ENCODE measurements at places on chromosomes 13 and 19.

DNA sequence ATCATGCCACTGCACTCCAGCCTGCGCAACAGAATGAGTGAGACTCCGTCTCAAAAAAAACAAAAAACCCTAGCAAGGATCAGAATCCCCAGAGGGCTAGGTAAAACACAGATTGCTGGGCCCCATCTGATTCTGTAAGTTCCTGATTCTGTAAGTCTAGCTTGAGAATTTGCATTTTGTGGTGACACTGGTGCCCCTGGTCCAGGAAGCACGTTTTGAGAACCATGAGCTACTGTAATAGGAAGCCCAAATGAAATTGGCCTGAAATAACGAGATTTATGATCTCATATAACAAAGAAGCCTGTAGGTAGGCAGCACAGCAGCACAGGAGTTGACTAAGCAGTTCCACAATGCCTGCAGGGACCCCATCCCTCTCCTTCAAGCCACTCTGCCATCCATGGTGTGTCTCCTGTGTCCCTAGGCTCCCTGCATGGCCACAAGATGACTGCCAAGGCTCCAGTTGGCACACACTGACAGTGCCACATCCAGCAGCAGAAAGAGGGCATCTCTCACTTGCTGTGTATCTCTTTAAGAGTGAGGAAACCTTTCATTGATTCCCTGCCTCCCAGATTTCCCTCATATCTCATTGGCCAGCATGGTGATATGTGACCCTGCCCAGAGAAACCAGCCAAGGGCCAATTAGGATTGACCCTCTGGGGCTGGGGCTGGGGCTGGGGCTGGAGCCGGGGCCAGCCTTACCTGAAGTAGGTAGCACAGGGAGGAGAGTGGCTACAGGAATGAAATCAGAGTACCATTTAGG lies 21.7 kb downstream of the SIPA1L3 start:
- DNase-seq = no peak

- no peak for DNase-seq
Measured at GRCh38 chr13:48573213-48574007, 40.5 kb upstream of the RCBTB2 start.

DNA sequence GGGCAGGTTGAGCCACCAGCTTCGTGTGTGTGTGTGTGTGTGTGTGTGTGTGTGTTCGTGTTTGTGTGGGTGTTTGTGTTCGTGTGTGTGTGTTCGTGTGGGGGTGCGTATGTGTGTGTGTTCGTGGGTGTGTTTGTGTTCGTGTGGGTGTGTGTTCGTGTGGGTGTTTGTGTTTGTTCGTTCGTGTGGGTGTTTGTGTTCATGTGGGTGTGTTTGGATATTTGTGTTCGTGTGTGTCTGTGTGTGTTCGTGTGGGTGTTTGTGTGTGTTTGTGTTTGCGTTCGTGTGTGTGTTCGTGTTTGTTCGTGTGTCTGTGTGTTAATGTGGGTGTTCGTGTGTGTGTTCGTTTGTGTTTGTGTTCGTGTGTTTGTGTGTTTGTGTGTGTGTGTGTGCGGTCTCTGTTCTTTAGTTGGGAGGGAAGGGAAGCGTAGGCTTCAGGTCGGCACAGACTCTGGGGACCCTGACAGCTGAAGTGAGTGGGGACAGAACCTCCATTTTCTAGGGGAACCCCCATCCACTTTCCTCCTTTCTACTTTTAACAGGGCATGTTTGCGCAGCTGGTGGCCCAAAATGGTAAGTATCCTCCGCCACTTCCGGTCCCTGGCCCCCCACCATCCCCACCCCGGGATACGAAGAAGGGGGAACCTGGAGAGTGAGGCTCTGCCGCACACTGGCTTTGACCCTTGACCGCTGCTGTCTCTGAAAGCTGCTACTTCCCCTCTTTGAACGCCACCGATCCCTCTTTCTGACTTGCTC lies 1.6 kb downstream of the TNFSF9 start:
- DNase-seq = no peak

DNA sequence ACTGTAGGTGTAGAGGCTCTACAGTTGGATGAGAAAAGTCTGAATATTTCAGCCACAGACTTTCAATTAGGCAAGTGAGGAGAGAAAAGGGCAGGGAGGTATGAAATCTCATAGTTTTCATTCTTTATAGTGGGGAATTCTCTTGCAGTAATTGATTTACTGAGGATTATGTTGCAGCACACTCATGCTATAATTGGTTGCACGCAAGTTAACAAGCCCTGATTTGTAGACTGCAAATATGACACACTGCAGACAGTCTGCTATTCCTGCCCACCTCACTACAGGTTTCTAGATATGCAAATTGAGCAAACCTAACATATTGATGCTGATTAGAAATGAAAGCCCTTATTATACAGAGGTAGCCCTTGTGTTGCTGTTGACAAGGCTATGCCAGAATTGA lies 139.4 kb downstream of the LHFPL6 start:
- no peak for DNase-seq

GRCh38 chr19:13856497-13856896 lies 20.4 kb upstream of the NANOS3 start:
- DNase-seq = no peak

- no peak for DNase-seq
Measured at GRCh38 chr19:3129112-3129511, 6.7 kb upstream of the GNA15 start.

GRCh38 chr13:75607447-75607846 lies 28.7 kb upstream of the LMO7 start:
- DNase-seq = no peak

DNA sequence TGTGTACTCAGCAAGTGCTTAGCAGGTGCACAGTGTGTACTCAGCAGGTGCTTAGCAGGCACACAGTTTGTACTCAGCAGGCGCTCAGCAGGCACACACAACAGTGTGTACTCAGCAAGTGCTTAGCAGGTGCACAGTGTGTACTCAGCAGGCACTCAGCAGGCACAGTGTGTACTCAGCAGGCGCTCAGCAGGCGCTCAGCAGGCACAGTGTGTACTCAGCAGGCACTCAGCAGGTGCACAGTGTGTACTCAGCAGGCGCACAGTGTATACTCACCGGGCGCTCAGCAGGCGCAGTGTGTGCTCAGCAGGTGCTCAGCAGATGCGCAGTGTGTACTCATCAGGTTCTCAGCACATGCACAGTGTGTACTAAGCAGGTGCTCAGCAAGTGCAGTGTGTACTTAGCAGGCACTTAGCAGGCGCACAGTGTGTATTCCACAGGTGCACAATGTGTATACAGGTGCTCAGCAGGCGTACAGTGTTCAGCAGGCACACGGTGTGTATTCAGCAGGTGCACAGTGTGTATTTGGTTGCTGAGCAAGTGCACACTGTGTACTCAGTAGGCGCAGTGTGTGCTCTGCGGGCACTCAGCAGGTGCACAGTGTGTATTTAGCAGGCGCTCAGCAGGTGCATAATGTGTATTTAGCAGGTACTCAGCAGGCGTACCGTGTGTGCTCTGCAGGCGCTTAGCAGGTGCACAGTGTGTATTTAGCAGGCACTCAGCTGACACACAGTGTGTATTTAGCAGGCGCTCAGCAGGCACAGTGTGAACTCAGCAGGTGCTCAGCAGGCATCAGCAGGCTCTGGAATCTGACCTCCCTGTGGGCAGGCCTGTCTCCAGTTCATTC lies 15.1 kb downstream of the CRTC1 start:
- no peak for DNase-seq

GRCh38 chr13:50747737-50748350 lies 95.6 kb downstream of the DLEU7 start:
- DNase-seq = no peak

GRCh38 chr19:2533686-2534422 lies 57.9 kb downstream of the GADD45B start:
- no peak for DNase-seq

GRCh38 chr13:39597838-39598237 lies 5.2 kb downstream of the LHFPL6 start:
- no peak for DNase-seq

- DNase-seq = no peak
Measured at GRCh38 chr13:78680115-78680561, 21.2 kb upstream of the OBI1 start.

DNA sequence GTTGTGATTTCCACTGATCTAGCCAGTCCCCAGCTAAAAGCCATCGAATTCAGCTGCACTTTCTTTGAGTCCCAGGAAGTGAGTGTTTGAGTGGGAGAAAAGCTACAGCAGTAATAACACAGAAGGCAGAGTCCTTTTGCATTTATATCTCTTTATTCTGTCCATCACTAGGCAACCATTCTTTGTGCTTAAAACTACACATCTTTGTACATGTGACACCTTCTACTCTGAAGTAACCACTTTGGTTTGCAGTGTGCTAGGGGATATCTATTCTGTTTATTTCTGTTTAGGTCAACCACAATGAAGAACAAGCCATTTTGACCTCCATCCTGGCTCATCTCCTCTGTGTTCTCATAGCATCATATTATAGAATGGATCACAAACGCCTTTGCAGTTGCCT lies 226.0 kb upstream of the SERP2 start:
- no peak for DNase-seq

DNA sequence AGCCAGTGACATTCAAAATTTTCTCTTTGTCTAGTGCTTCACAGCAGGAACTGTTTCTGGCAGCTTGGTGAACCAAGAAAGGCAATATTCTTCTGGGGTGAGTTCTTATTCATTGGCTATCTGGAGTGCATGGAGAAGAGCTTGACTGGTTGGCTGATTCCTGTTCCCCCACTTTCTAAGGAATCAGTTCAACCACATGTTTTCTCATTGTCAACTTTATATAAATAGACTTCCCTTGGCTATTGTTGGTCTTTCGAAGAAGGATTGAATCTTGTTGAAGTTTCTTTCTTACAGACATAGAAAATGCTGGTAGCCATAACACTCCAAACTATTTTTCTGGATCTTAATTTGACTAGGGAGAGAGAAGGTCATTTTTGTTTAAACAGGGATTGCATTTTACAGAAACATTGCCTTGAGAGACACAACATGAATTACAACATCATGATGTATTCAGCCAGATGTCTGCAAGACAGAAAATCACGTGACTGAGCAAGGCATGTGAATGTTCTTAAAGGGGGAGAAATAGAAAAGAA lies 85.2 kb downstream of the EDNRB start:
- DNase-seq = no peak

DNA sequence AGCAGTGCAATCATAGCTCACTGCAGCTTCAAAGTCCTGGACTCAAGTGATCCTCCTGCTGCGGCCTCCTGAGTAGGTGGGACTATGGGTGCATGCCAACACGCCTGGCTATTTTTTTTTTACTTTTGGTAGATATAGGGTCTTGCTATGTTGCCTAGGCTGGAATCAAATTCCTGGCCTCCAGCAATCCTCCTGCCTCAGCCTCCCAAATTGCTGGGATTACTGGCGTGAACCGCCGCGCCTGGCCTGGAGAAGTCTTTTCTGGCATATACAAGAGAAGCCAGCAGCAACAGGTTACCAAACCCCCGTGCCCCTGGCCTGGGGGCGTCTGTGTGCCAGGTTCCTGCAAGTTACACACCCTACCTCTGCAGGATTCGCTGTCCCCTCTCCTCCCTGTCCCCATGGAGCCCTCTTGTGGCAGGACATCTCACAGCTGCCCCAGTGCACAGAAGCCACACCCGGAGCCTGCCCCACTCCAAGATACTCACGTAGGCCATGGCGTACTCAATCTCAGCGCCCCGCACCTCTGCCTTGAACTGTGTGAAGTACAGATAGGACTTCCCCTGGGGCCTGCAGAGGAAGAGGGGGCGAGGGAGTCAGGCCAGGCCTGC lies 9.9 kb downstream of the MYDGF start:
- DNase-seq = no peak

- no peak for DNase-seq
Measured at GRCh38 chr19:35693422-35693821, 10.9 kb upstream of the ZBTB32 start.

DNA sequence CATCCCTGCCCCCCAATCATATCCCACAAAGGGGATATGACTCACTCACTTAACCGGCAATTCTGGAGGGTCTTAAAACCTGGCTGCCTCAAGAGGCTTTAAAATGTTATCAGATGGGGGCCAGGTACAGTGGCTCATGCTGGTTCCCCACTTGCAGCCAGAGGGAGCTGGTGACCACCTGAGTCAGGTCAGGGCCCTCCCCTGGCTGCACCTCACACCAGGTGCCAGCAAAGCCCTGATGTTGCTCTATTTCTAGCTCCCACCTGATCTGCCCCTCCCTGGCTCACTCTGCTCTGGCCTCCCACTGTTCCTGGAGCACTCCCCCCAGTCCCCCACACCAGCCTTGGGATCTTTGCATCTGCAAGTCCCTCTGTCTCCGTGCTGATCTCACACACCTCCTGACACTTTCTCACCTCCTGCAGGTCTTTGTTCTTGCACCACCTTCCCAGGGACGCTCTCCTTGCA lies 14.2 kb downstream of the HPN start:
- DNase-seq = no peak
